Fibroblast of the aortic adventitia (primary cell): ENCODE measurements at places on chromosomes 13 and 19. TPM values are rescaled to one million over a fixed set of nuclear protein-coding genes. Genes with fewer than 3 reads are reported as not detected.

- peak; percentile 42 for DNase-seq
Measured at GRCh38 chr13:23621316-23621645, 51.1 kb downstream of the TNFRSF19 start.

GRCh38 chr19:12756150-12756883 is 4.7 kb downstream of the BEST2 start:
- no peak for DNase-seq

TLE6 gene
- total RNA-seq, result 0.18 TPM in 1 of 2 replicates, not detected in the other

B3GNT8 gene
- total RNA-seq, result 1.5 and 2.1 TPM in 2 replicates

DNA sequence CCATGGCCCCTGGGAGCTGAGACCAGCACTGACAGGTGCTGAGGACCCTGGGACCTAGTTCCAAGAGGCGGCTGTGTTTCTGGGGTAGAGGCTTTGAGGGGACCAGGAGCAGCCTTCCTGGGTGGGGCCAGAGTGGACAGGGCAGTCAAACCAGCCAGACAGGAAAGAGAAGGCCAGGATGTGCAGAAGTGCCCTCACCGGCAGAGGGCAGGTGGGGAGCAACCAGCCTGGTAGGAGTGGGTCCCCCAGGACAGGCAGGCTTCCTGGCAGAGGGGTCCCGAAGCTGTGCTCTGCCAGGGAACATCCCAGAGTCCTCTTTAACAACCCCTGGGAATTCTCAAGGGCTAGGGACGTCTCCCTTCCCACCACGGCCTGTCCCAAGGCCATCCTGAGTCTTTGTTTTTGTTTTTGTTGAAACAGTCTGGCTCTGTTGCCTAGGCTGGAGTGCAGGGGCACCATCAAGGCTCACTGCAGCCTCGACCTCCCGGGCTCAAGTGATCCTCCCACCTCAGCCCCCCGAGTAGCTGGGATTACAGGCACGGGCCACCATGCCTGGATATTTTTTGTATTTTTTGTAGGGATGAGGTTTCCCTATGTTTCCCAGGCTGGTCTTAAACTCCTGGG is 3.0 kb upstream of the HIPK4 start:
- no peak for DNase-seq

GRCh38 chr19:1882089-1882785 is 3.1 kb downstream of the ABHD17A start:
- DNase-seq, result no peak

DNA sequence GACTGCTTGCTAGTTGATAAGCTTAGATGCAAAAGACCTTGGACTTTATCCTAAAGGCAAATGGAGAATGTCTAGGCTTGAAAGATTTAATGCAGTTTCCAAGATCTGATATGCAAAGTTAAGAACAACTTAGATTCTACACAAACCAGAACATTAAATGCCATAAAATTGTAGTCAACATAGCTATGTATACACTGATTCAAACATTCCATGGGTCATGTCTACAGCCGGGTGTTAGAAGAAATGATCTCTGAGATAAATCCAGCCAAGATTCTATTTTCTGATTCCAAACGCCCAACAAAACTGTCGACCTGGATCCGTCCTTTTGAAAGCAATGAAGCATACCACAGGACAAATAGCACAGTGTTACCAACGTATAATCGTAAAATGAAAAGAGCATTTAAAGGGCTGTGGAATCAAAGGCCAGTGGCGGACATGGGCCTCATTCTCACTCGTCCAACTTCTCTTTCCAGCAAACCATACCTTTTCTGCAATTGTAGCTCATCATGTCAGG is 52.7 kb downstream of the KCTD12 start:
- DNase-seq, result no peak

- no peak for DNase-seq
Measured at GRCh38 chr13:99526549-99526948, 25.3 kb downstream of the TM9SF2 start.

- DNase-seq, result no peak
Measured at GRCh38 chr19:35069696-35070095, 28.2 kb downstream of the HPN start.

DNA sequence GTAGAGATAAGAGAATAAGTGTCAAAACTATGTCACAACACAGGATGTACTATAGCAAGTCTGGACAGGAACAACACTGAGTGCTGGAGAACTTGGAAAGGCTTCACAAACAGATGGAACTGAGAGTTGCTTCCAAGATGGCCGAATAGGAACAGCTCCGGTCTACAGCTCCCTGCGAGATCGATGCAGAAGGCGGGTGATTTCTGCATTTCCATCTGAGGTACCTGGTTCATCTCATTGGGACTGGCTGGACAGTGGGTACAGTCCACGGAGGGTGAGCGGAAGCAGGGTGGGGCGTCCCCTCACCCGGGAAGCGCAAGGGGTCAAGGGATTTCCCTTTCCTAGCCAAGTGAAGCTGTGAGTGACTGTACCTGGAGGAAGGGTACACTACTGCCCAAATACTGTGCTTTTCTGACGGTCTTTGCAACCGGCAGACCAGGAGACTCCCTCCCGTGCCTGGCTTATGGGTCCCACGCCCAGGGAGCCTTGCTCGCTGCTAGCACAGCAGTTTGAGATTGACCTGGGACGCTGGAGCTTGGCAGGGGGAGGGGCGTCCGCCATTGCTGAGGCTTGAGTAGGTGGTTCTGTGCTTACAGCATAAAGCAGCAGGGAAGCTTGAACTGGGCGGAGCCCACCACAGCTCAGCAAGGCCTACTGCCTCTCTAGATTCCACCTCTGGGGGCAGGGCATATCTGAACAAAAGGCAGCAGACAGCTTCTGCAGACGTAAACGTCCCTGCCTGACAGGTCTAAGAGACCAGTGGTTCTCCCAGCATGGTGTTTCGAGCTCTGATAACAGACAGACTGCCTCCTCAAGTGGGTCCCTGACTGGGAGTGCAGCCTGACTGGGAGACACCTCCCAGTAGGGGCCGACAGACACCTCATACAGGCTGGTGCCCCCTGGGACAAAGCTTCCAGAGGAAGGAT is 46.0 kb downstream of the USP12 start:
- DNase-seq, result no peak
